ENCODE measurements at places on chromosomes 16 and 17.

DNA sequence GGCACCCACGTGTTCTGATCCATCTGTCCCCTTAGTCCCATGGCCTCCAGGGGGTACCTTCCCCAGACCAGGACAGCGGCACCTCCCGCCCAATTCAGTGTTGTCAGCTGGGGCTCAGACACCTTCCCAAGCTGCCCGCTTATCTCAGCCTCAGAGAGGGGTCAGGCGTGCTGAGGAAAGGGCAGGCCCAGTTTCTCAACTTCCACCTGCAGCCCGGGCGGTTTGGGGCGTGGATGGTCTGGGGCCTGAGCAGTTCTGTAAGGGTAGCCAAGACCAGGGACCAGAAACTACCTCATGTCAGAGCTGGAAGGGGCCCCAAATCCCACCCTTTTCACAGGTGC, 5.1 kb downstream of the PLCD3 start:
- no peak for DNase-seq

DNA sequence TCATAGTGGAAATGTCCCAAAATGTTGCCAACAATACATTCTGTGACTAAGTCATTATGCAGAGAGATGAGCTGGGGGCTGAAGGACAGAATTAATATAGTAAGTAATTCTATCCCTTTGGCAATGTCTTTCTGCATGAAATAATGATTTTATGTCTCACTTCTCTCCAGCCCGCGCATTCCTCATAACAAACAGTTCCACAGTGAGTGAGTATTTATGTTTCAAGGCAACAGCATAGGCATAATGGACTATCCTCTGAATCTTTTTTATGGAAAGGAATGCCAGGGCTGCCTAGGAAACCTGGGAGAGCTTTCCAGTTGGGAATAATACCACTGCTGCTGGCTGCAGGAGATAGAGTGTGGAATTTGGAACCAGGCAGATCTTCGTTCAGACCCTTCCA, 477.7 kb downstream of the HS3ST4 start:
- no peak for DNase-seq

- DNase-seq: no peak
Measured at GRCh38 chr17:27282054-27282551, 11.8 kb upstream of the WSB1 start.

GRCh38 chr17:43679911-43680310, 18.2 kb upstream of the MEOX1 start:
- no peak for DNase-seq

- no peak for DNase-seq
Measured at GRCh38 chr16:87457061-87457611, 35.7 kb downstream of the ZCCHC14 start.

- DNase-seq: no peak
Measured at GRCh38 chr16:13633391-13633861, 286.5 kb upstream of the ERCC4 start.

DNA sequence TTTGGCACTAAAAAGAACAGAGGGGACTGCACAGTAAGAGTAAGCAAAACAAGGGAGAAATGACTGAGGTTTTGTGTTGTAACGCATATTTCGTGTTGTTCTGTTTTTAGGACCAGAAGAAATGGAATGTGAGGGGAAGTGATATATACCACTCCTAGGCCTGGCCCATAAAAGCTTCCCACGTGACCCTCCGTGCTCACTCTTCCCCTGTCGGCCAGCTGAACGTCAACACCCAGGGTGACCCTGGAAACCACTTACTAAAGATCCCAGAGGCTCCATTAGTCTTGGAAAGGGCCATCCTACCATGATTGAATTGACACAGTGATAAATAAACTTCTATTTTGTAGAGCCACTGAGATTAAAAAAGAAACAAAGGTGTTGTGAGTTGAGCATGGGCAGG, 79.8 kb downstream of the HELZ start:
- no peak for DNase-seq

- DNase-seq: no peak
Measured at GRCh38 chr17:79622776-79623175, 11.9 kb upstream of the RBFOX3 start.

- no peak for DNase-seq
Measured at GRCh38 chr16:74580833-74581232, 26.1 kb downstream of the GLG1 start.

DNA sequence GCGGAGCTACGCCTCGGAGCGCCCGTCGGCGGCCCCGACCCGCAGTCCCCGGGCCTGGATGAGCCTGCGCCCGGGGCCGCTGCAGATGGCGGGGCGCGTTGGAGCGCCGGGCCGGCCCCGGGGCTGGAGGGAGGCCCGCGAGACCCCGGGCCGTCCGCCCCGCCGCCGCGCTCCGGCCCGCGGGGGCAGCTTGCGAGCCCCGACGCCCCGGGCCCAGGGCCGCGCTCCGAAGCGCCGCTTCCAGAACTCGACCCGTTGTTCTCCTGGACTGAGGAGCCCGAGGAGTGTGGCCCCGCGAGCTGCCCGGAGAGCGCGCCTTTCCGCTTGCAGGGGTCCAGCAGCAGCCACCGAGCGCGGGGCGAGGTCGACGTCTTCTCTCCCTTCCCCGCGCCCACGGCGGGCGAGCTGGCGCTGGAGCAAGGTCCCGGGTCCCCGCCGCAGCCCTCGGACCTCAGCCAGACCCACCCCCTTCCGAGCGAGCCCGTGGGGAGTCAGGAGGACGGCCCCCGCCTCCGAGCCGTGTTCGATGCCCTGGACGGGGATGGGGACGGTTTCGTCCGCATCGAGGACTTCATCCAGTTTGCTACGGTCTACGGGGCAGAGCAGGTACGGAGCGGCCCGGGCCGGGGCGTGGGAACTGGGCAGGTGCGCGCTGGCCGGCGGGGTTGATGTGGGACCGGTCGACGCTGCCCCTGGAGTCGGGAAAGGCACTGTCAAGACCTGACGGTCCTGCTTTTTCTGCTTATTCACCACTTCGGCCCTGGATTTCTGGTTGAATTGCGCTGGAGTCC, 861 bp downstream of the RAB11FIP3 start:
- DNase-seq: no peak

GRCh38 chr17:21374441-21375161, 1.6 kb upstream of the KCNJ12 start:
- DNase-seq: no peak

GRCh38 chr17:32314636-32315035, 27.3 kb downstream of the C17orf75 start:
- no peak for DNase-seq

- no peak for DNase-seq
Measured at GRCh38 chr16:77581706-77582105, 140.6 kb upstream of the NUDT7 start.

GRCh38 chr17:65657251-65657828, 95.9 kb upstream of the AXIN2 start:
- DNase-seq: no peak

- DNase-seq: no peak
Measured at GRCh38 chr17:74962622-74963394, 9.8 kb downstream of the HID1 start.
